ENCODE measurements at places on chromosomes 16 and 17.

DNA sequence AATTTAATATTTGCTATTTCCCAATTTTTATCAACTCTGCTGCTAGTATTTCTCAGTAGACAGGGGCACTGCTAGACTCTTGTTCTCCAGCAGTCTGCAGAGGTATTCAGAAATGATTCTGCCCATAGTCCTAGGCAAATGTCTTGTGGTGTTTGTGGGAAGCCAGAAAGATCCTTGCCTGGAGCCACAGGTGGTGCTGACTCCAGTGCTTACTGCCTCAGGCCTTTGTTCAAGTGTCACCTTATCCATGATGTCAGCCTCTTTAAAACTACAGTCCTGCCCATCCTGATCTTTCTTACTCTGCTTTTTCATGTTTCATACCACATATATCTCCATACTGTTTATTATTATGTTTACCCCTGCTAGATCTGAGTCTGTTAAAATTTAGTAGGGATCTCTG is 26.5 kb downstream of the ZSWIM7 start:
- no peak for DNase-seq

GRCh38 chr17:60383379-60383778 is 8.6 kb downstream of the USP32 start:
- no peak for DNase-seq

GRCh38 chr17:382644-383533 is 30.3 kb upstream of the RPH3AL start:
- no peak for DNase-seq

DNA sequence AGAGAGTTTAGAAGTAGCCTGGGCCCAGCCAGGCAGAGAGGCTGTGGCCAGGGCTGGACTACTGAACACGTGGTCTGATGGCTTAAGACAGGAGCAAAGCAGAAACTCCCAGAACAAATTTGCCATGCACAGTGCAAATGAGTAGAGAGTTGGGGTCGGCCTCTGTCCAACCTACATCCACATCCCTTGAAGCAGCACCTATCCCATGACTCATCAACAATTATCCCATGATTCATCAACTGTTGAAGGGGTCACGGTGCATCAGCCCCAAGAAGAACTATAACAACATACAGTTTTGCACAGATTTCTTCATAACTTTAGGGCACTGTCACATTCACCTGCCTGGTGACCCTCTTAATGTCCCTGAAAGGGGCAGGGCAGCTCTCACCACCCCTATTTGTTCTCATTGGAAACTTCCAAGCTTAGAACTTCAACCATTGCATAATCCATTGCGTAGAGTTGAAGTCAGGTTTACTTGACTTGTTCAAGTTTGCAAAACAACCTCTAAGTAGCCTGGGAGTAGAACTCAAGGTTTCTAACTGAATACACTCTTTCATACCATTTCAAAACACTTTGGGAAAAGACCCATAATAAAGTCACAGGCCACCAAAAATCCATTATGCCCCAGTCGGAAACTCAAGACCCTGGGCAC is 235.2 kb upstream of the CDH5 start:
- DNase-seq, result no peak

DNA sequence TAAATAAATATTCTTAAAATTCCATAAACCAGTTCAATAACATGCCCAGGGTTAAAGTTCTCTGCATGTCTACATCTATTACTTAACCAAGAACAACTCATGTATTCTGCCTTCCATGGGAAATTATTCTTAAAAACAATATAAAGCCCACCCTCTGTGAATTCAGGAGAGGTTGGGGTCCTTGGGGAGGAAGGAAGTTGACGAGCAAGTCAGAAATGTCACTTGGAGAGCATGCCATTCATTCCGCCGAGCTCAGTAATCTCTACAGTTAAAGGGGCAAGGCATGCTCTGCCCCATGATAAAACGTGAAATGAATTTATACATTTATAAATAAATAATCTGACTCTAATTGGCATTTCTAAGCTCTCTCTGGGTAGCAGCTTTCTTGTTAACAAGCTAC is 405.1 kb downstream of the TOX3 start:
- DNase-seq, result no peak

- DNase-seq, result no peak
These were observed 389.8 kb downstream of the SEC14L1 start for GRCh38 chr17:77530591-77530990.

DNA sequence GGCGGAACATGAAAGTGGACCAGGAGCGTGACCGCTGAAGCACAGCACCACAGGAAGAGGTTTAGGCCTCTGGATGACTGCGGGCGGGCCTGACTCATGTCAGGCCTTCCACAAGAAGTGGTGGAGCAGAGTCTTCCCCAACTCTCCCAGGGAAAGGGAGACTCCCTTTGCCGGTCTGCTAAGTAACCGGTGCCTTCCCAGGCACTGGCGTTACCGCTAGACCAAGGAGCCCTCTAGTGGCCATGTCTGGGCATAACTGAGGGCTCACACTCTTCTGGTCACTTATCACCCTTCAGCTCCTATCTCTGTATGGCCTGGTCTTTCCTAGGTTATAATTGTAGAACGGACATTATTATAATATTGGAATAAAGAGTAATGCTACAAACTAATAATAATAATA is 1931.9 kb downstream of the TP53TG3F start:
- peak; percentile 43 for DNase-seq

DNA sequence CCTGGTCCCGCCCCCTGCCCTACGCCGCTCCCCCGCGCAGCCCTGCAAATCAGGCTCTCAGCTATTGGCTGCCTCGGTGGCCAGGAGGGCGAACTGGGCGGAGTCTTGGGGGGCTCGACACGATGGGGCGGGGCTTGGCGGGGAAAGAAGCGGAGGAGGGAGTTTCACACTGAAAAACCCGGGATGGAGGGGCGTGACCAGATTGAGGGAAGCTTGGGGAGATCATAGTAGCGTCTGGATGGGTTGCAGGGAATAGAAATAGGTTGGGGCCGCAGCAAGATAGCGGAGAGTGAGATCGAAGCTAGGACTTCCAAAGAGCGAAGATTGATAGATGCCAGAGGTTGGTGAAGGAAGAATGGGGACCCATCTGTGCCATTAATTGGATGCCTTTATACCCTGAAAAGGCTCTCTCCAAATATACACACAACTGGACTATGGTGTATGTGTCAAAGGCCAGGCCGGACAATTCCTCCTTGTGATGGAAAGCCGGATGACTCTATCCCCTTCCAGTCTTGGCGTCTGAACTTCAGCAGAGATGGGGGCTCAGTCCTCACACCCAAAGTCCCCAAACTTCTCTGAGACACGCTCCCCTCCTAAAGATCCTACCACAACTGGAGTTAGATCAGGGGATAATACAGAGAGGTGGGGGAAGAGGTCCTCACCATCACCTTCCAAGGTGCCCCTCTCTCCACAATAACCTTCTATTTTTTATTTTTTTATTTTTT is 376 bp upstream of the STAC2 start:
- DNase-seq, result no peak

DNA sequence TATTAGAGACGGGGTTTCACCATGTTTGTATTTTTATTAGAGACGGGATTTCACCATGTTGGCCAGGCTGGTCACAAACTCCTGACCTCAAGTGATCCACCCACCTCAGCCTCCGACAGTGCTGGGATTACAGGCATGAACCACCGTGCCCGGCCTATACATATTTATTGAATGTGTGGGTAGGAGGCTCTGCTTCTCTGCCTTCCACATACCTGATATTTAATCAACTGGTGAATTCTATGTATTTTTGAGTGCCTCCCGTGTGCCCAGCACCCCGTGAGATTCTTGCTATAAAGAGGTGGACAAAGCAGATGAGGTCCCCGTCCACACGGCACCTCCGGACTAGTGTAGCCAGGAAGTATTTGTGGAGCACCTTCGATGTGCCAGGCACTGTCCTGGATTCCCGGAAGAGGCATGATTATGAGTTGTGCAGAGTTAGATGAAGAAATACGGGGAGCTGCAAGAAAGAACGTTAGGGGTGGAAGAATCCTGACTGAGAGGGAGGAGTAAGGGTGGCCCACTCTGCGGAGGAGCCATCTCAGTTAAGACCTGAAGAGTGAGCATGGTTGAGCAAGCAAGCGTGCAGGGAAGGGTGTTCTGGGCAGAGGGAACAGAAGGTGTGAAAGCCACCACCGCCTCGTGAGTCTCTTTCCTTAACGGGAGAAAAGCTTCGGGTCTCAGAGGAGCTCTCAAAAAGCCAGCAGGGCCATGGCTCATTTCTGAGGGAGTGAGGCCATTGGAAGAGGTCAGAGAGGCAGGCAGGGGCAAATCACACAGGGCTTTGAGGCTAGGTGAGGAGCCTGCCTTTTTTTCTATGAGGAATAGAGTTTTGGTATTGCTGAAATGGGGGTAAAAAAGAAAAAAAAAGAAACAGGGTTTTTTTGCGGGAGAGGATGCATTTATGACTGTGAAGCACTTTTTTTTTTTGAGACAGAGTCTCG is 21.2 kb downstream of the CRISPLD2 start:
- no peak for DNase-seq

- DNase-seq, result no peak
These were observed 49.7 kb downstream of the TOX3 start for GRCh38 chr16:52497067-52497816.

- peak; percentile 73 for DNase-seq
These were observed 19.7 kb upstream of the SLC47A1 start for GRCh38 chr17:19513897-19514488.

GRCh38 chr17:28622186-28622585 is 8.2 kb upstream of the RSKR start:
- DNase-seq, result no peak

- DNase-seq, result peak; percentile 32
These were observed 522 bp downstream of the NAGS start for GRCh38 chr17:44004761-44005526.

DNA sequence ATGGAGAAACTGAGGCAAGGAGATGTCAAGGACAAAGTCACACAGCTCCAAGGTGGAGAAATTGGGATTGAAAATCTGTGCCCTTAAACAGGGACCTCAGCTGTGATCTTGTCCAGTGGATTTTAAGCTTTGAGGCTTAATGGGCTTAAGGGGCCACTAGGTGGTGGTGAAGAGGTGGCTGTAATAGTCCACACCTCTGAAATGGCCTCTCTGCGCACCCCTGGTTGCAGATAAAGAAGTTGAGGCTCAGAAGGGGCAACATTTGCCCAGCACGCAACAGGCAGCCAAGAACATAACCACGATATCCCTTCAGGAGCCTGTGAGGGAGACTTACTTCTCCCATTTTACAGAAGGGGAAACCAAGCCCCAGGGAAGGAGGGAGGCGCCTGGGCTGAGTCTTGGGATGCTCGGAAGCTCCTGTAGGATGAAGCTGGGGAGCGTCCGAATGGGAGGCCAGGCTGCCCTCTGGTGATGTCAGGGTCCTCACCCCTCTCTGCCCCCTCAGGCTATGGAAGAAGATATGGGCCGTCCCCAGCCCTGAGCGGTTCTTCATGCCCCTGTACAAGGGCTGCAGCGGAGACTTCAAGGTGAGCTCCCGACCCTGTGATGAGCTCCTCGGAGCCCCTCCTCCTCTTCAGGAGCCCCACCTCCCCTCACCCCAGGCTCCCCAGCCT is 43.7 kb downstream of the IL21R start:
- no peak for DNase-seq

DNA sequence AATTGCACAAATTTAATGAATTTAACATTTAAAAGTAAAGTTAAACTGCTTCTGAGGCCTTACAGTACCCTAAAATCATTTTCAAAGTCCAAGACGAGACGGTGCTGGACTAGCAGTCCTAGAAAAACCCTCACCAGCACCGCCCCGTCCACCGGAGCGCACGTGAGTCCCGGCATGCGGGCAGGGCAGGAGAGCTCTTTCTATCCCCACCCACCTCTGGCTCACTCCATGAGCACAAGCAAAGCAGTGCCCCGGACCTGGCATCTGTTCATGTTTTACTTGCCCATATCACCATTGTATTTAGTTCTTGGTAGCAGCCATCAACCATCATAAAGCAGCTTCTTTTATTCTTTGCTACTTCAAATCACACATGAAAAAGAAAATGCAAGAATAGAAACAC is 41.7 kb downstream of the ANKRD11 start:
- DNase-seq, result no peak
